ENCODE measurements at places on chromosomes 12 and 14.

- no peak for DNase-seq
Measured at GRCh38 chr12:132776816-132777568, 15.4 kb upstream of the ANKLE2 start.

GRCh38 chr14:105154476-105154871 is 14.1 kb downstream of the JAG2 start:
- DNase-seq: no peak

GRCh38 chr12:46461907-46462640 is 89.5 kb upstream of the SLC38A2 start:
- DNase-seq: no peak

GRCh38 chr14:92431199-92431725 is 82.3 kb upstream of the RIN3 start:
- DNase-seq: no peak

DNA sequence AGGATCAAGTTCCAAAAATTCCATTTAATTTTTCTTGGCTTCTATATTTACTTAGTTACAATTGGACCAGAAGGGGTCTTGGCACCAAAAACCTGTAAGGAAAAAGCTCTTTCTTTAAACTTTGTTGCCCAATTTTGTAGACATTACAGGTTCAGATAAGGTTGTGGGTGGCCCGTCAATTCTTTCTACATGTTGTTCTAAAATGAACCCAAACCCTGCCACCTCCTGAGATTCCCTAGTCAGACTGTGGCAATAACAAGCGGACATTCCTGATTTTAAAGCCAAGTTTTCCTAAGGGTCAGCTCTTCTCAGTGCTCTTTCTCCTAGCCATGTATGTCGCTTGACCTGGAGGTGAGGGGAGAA is 45.0 kb upstream of the GSG1 start:
- DNase-seq: no peak

GRCh38 chr12:120101182-120101581 is 15.4 kb downstream of the RAB35 start:
- no peak for DNase-seq

All from CD4-positive, alpha-beta T cell treated with Interleukin-2 at 100 ng/mL for 4 hours (primary cell).